Breast epithelium (tissue), 4 donors: ENCODE measurements at places on chromosomes 4 and X. TPM values are rescaled to one million over a fixed set of nuclear protein-coding genes. Genes with fewer than 3 reads are reported as not detected.

DDX53 gene
- total RNA-seq = not detected

GRCh38 chr4:86948276-86948675 is 13.5 kb downstream of the AFF1 start:
- DNase-seq = no peak

- DNase-seq = no peak
Measured at GRCh38 chr4:13498469-13498868, 14.3 kb upstream of the RAB28 start.

FAM133A gene
- not detected for total RNA-seq

MEPE gene
- not detected for total RNA-seq

- no peak for DNase-seq
Measured at GRCh38 chr4:139728840-139729239, 63.2 kb downstream of the MGST2 start.

DNA sequence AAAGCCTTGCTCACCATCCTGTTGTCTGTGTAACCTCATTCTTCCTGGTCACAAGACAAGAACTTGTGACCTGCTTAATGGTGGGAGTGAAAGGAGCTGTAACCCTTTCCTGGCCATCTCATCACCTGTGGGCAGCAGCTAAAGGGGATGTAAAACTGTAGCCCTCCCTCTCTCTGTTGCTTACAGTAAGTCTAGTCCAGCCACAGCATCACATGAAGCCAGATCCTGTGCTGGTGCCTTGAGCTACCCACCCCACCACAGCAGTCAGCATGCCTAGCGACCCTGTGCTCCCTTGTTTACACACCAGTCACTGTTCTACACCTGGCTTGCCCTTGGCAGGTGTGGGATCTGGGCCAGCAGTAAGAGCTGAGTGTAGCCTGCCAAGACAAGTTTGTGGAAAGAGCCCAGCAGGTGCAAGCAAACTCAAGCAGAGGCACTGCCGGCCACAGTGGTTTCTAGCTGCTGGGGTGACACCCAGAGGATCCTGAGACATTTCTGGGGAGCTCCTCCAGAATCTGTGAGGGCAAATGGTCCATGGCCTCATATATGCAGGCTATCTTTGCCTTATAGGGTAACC is 41.0 kb downstream of the UGT2B28 start:
- peak; percentile 56 for DNase-seq

GRCh38 chrX:16239211-16239610 is 71.9 kb downstream of the MAGEB17 start:
- no peak for DNase-seq

- no peak for DNase-seq
Measured at GRCh38 chr4:61332693-61333092, 132.6 kb downstream of the ADGRL3 start.

PFKFB1 gene
- total RNA-seq = 2.6 TPM

GRCh38 chrX:132757066-132757623 is 201.3 kb downstream of the HS6ST2 start:
- no peak for DNase-seq

AKAP4 gene
- total RNA-seq = not detected

DNA sequence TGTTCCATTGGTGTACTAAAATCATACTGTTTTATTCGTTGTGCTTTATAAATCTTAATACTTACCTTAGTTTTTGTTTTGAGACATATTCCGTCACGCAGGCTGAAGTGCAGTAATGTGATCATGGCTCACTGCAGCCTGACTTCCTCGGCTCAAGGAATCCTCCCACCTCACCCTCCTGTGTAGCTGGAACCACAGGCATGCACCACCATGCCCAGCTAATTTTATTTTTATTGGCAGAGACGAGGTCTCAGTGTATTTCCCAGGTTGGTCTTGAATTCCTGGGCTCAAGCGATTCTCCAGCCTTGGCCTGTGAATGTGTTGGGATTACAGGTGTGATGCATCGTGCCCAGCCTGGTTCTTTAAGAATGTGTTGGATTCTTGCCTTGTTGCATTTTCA is 24.4 kb upstream of the DCK start:
- no peak for DNase-seq

KLHL15 gene
- total RNA-seq = 10.4 TPM

DNA sequence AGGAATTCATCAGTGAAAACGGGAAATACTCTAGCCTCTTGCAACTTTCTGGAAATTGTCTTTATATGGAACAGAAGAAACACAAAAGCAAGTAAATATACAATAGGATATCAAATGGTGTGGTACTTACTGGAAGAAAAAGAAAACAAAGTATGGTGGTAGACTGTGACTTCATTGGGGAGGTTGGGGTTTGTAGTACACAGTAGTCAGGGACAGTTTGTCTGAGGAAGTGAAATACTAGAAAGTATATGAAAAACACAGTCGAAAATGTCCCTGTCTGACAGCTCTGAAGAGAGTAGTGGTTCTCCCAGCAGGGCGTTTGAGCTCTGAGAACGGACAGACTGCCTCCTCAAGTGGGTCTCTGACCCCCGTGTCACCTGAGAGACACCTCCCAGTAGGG is 390.0 kb upstream of the NWD2 start:
- no peak for DNase-seq

CACNA1F gene
- 0.66 TPM for total RNA-seq

- DNase-seq = no peak
Measured at GRCh38 chrX:110561034-110561433, 202.4 kb downstream of the RTL9 start.

GRCh38 chr4:128232719-128233118 is 54.9 kb downstream of the PGRMC2 start:
- no peak for DNase-seq

DNA sequence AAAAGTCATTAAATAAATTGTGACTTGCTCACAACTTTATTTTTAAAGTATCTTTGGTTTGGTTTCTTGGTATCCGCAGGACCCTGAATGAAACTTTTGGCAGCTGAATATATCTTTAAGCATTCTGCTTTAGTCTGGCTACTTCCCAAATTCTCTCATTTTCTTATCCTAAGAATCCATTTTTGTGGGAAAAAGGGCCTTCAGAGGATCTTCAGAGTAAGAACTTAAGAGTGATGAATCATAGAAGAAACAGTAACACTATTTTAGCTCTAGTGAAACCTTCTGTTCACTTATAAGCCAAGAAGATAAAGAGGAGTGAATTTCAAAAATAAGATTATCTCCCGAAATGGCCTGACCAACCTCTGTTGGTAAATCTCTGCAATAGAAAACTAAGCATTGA is 540.6 kb upstream of the MAGEB18 start:
- DNase-seq = no peak

UGT2B17 gene
- total RNA-seq = not detected

DNA sequence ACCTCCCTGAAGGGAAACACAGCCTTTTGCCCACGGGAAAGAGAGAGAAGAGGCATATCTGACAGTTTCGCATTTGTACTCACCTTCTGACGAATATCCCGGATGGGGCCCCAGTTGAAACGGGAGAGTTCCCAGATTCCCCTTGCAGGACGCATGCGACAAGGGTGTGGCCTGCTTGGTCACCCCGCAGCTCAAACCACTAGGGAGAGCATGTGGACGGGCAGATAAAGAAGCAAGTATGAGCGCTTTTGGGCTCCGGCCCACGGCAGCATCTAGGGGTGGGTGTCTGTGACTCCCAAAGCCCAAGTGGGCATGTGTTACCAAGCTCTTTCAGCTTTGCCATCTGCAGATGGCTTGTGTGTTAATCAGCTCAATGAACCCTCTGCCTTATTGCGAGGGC is 70.1 kb upstream of the MED14 start:
- DNase-seq = no peak

DNA sequence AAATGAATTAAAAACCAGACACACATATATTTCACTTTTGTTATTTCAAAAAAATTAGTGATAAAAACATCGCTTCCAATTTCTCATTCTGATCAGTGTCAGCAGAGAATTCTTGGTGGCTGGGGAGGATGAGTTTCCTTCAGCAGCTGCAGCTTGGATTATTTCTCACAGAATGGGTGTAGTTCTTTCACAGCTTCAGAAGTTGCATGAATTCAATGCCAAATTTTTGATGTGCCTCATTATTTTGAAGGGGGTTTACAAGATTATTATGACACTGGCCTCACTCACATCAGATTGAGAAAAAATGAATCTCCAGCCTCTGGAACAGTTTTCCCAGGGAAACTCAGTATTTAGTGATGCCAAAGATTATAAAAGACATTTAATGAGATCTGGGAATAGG is 184.9 kb upstream of the WDFY3 start:
- DNase-seq = no peak

TMEM154 gene
- total RNA-seq = 7.2 TPM

DNA sequence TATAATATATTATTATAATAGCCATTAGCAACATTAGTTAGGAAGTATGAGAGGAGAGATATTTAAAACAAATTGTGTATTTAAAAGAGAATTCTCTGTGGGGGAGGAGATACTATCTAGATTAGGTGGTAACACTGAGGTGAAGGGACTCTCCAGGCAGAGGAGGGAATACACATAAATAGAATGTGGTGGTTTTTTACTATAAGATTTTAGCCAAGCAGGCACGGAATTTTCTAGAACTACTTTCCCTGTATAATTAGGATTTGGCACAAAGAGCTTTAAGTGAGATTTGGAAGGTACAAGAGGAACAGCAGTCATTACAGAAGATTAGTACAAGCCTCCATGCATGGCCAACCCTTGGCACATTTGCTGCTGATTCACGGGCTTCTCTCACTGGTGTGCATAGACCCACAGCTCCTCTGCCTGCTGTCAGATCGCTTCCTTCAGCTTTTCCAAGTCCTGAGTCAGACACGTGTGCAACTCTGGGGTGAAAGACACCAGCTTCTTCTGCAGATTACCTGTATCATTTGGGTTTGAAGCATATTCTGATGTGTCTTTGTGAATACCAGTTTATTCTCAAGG is 685.5 kb downstream of the KCTD8 start:
- no peak for DNase-seq

DNA sequence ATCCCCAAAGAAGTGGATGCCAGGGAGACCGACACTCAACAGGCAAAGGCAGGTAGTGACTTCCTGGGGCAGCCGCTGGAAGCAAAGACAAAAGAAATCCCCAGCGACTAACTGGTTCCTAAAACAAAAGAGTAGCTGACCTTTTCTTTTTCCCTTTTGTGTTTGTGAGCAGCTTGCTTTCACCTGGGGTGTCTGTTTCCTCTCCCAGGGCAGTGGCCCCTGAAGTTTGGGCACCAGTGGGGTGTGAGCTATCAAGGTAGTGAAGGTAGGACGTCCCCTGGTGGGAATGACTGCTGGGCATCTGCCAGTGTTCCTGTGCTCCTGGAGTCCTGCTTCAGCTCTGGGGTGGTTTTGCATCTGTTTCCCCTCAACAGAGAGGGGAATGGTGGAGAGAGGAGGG is 41.6 kb upstream of the STIM2 start:
- no peak for DNase-seq

XAGE1B gene
- not detected for total RNA-seq

GRCh38 chr4:156098805-156099204 is 145.1 kb upstream of the CTSO start:
- no peak for DNase-seq

DNA sequence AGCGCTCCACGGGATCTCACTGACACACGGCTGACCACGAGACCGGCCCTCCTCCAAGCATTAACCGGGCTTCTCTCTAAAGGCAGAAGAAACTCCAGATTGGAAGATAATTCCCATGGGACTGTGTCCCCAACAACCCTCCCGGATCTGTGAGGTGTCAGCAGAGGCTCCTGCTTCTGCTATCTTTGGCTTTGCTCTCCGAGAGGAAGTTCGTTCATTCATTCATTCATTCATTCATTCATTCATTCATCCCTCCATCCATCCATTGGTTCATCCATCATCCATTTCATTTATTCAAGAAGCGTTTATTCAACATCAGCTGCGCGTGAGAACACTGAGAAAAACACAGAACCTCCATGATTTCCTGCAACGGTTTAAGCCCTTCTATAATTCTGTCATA is 11.5 kb downstream of the ADRA2C start:
- no peak for DNase-seq

GRCh38 chr4:125796138-125796537 is 481.4 kb downstream of the FAT4 start:
- no peak for DNase-seq

GRCh38 chrX:136061696-136062095 is 76.5 kb downstream of the SLC9A6 start:
- no peak for DNase-seq

DNA sequence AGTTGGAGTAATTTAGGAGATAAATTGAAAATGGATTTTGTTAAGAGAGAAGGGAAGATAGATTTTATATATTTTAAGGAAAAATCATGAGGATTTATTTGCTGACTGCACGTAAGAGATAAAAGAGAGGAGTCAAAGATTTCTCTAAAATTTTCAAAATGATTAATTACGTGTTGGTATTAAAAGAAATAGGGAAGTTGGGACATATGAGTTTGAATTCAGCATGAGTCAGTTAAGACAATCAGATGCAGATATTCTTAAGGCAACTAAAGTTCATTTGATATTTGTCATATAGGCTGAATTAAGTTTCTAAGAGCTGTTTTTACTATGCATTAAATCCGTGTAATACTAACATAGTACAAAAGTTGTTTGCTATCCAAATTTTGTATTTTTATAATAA is 46.9 kb downstream of the TET2 start:
- DNase-seq = no peak

- no peak for DNase-seq
Measured at GRCh38 chr4:87950936-87951511, 24.5 kb upstream of the SPP1 start.

- no peak for DNase-seq
Measured at GRCh38 chr4:58760737-58761136, 1650.6 kb upstream of the IGFBP7 start.

GRCh38 chrX:107935200-107935599 is 47.0 kb downstream of the TEX13B start:
- no peak for DNase-seq

DNA sequence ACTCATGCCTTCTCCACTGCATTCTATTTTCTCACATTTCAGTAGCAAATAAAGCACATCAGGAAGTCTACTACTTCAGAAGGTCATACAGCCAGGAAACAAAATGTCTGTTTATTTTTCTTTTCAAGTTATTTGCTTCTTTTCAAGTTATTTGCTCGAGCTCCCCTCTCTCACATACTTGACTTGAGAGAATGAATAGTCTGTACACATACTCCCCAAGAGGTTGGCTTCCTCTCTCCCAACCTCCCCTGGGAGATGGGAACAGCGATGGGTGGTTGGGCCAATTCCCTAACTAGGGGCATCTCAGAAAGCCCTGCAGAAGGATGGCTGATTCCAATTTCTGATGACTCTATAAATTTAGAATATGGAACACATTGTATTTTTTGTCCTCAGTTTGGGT is 64.7 kb upstream of the PTPN13 start:
- no peak for DNase-seq

- no peak for DNase-seq
Measured at GRCh38 chrX:114906984-114907510, 110.4 kb downstream of the IL13RA2 start.

GPC4 gene
- total RNA-seq = 4.5 TPM

- DNase-seq = no peak
Measured at GRCh38 chr4:7860600-7861163, 79.0 kb downstream of the AFAP1 start.

DNA sequence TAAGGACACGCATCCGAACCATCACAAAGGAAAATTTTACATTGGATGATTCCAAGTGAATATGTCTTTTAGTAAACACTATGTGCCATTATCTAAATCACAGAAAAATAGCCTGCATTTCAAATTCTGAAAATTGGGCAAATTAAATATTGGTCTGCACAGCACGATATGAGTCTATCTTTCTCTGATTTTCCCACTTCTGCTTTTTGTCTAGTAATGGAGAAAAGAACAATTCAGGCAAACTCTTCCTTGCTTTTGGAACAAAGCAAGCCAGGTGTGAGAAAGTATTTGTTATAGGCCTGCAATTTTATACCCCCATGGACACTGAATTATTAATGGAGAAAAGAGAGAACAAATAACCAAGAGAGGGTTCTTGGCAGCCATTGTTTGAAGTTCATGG is 97.8 kb downstream of the ZNF827 start:
- no peak for DNase-seq

NR3C2 gene
- 13.8 TPM for total RNA-seq

TMEM31 gene
- total RNA-seq = not detected

- no peak for DNase-seq
Measured at GRCh38 chr4:165991325-165992180, 118.5 kb downstream of the TLL1 start.
